ENCODE measurements at places on chromosomes 5 and 9.

GRCh38 chr5:106277540-106278096 lies 1393.1 kb downstream of the EFNA5 start:
- DNase-seq = no peak

- no peak for DNase-seq
Measured at GRCh38 chr5:81409896-81410295, 16.0 kb upstream of the ACOT12 start.

DNA sequence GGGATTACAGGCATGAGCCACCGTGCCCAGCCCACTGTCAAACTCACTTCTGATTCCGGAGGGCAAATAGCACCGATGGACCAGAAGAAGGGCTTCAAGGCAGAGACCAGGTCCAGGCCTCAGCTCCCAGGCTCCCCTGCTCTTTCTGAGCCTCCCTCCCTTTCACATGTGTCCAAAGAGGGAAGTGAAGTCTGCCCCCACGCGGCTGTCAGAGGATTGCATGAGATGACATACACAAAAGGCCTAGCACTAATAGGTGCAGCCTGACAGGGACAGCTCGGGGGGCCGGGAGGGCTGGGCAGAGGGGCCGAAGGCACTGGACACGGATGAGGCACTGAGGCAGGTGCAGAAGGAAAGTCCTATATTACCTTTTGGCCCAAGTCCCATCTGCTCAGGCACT lies 16.1 kb downstream of the FBP1 start:
- no peak for DNase-seq

GRCh38 chr5:56761151-56761885 lies 54.0 kb upstream of the MAP3K1 start:
- no peak for DNase-seq

DNA sequence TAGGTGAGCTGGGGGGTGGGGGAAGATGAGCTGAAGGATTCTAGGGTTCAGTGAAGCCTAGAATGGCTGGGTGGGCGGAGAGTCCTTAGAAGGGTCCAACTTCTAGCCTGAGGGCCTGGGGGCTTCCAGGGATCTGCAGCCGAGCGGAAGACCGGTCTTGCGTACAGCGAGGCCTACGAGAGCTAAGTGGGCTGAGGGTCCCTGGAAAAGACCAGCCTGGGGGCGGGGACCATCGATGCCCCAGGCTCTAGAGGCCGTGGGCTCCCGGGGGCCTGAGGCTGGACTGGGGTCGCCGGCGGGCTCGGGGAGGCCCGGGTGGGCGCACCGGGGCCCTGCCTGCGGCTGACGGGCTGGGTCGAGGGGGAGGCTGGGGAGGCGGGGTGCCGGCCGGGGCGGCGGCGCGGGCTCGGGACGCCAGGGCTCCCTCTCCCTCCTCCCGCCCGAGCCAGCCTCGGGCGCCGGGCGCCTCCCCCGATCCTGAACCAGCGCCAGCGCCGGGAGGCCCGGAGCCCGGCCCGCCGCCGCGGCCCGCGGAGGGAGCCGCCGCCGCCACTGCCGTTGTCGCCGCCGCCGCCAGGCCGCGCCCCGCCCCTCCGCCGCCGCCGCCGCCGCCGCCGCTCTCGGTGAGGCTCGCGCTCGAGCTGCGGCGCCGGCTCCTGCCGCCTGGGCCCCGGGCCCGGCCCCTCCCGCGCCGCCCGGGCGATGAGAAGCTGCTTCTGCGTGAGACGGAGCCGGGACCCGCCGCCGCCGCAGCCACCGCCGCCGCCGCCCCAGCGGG lies at the start of gene MVB12B:
Gene MVB12B, plus strand, starts transcription at position 602 of the 778 bp plus-strand sequence. Its CDS starts 101 bp downstream, at position 703.
- no peak for DNase-seq

DNA sequence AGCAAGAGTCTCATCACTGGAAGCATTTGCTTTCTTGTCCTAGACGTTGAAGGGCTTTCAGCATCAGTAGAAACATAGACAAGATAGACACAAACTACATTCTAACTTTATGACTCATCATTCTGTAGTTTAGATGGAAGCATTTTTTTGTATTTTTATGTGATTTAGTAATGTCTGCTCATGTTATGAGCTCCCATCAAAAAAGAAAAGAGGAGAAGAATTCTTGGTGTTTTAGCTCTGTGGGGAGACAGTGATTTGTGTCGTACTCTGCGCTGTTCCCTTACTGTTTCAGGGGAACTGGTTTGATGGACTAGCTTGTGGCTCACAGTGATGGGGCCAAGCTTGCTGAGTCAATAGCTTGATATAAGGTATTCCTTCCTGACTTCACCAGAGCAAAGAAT lies 159.2 kb upstream of the WWC1 start:
- no peak for DNase-seq

GRCh38 chr5:175836737-175837136 lies 34.6 kb upstream of the CPLX2 start:
- DNase-seq = no peak

- no peak for DNase-seq
Measured at GRCh38 chr9:124022201-124023121, 10.9 kb downstream of the LHX2 start.

DNA sequence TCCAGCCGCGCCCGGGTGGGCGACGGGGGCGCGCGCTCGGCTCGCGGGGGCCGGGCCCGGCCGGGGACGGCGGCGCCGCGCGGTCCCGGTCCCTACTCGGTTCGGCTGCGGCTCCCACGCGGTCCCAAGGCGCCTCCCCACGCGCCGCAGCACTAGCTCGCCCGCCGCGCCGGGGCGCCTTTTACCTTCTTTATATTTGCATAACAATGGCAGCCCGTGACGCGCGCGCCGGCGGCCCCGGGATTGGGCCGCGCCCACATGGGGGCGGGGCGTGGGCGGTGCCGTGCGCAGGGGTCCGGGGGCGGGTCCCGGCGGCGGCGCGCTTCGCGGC lies at the start of gene NRARP:
Gene NRARP, minus strand, starts transcription at position 154 of the 331 bp plus-strand sequence. CDS start 343 bp downstream, outside the sequence.
- no peak for DNase-seq

DNA sequence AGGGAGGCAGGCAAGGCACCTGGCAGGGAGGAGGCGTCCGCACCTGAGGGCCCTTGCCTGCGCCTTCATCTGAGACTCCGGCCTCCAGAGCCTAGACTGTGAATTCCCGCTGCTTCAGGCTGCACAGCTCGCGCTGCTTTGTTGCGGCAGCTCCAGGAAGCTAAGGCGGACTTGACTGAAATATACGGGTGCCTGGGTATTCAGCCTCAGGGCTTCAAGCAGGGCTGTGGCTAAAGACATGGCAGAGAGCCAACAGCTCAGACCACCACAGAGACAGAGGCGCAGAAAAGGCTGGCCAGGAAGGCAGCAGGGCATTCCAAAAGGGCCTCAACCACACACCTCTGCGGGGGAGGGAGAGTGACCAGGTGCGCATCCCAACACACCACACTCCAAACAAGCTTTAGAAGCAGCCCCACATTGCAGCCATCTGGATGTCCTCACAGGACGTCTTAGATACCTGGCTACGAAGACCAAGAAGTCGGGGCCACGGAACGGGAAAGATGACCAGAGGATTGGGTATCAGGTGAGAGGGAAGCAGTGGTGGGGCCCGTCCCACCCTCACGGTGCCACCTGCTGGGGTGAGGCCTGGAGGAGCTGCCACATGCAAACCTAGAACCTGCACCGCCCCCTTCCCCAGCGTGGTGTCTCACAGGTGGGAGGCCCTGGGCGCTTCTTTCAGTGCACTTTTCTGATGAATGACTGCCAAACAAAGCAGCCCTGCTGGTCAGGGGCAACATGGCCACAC lies 1.7 kb upstream of the DPH7 start:
- no peak for DNase-seq

- DNase-seq = no peak
Measured at GRCh38 chr9:73880101-73880500, 617.0 kb upstream of the RORB start.

DNA sequence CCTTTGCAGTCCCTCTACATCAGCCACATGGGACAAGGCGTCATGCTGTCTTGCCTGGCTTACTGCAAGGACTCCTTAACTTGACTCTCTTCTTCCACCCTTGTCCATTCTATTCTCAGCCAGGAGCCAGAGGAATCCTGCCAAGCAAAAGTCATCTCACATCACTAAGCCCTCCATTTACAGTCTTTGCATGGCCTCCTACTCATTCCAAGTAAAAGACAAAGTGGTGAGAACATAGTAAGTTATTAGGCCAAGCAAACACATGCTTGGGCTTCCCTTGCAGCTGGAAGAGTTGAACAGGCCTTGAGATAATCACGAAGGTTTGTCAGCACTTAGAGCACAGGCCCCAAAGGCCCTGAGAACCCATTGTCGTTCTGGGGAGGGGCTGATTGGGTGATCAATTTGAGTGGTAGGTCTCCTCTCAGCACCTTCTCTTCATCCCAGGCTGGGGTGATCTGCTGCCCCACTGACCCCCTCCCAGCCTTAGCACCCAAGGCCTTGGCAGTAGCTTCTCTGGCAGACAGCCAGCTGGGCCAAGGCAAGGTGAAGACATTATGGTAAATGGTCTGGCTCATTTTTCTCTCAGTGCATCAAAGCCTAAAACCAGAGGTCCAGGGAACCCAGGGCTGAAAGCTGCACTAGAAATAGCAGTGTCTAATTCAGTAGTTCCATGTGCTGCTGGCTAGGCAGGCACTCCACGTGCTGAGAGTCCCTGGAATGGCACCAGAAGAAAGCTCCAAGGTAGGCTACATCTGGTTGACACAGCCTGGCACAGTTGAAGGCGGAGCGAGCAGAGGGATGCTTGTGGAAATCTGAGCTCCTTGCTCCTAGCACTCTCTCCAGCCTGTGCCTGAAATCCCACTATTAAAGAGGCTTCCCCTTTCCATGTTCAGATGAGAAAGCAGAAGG lies 121.4 kb downstream of the ASTN2 start:
- DNase-seq = no peak

DNA sequence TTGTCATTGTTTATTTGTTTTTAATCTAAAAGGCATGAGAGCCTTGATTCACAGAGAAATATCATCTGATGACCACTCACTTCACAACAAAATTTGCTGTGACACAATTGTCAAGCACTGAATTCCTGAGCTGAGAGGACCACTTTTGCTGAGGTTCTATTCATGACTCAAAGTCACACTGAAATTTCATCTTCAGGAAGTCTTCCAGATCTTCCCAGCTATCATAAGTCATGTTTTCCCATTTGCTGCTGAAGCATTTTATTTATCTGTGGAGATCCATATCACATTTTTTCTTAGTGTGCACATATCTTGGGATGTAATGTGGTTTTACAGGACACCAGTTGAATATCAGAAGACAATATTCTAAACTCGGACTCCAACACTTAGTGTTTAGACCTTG lies 255.1 kb upstream of the TRIM32 start:
- no peak for DNase-seq

DNA sequence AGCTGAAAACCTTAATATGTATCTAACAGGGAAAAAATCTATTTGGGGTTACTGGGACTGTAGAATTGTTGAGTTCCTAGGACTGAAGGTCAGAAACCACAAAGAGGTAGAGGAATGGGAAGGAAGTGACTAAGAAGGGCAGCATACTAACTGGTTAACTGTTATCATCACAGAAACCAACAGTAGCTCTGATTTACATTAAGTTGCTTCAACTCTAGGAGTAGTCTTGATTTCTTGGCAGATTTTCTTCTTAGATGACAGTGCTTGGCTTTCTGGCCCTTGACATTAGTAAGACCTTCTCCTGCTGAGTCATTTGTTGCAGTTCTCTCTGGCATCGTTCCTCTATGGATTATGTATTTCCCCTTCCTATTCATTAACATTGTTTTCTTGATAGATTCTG lies 116.1 kb upstream of the RASA1 start:
- DNase-seq = no peak

GRCh38 chr5:119453040-119453373 lies 710 bp downstream of the HSD17B4 start:
- no peak for DNase-seq

DNA sequence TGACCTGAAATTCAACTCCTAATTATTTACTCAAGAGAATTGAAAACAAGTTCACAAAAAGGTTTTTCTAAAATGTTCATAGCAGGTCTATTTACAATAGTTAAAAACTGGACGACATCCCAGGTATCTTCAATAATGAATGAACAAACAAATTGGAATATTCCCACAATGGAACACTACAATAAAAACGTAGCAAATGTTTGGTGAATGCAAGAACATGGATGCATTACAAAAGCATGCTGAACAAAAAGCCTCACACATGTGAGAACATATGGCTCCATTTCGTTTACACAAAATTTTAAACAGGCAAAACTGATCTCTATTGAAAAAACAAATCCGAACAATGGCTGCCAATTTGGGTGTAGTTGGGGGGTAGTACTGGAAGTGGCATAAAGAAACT lies 669.9 kb downstream of the MTRR start:
- DNase-seq = no peak

DNA sequence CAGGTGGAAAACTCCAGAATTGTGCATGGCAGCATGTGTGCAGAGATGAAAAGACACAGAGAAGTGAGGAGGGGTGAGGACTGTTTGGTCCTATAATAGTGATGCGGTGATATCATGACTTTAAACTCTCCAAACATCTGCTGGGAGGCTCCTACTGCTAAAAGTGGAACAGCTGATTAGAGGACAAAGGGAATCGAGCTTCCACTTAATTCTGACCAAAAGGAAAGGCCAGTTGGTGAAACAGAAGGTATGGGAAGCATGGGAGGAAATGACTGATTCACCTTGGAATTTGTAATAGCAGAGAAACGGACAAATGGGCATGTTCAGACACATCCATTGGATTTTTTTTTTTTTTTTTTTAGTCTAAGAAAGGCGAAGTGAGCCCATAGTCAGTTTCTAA lies 67.5 kb upstream of the MAMDC2 start:
- DNase-seq = no peak
